ENCODE measurements at places on chromosomes 6 and 20.
A peak's percentile ranks its signal among the peaks of the same experiment; 100 is the strongest.

- H3K4me3 ChIP-seq, result no peak overlapping the region
- H3K27ac ChIP-seq, result no peak overlapping the region
- no peaks in the 10 kb centered on the region for H3K36me3 ChIP-seq
- H3K4me1 ChIP-seq, result no peaks in the 10 kb centered on the region
Observed at GRCh38 chr6:145295746-145296145, 439.6 kb downstream of the EPM2A start.

DNA sequence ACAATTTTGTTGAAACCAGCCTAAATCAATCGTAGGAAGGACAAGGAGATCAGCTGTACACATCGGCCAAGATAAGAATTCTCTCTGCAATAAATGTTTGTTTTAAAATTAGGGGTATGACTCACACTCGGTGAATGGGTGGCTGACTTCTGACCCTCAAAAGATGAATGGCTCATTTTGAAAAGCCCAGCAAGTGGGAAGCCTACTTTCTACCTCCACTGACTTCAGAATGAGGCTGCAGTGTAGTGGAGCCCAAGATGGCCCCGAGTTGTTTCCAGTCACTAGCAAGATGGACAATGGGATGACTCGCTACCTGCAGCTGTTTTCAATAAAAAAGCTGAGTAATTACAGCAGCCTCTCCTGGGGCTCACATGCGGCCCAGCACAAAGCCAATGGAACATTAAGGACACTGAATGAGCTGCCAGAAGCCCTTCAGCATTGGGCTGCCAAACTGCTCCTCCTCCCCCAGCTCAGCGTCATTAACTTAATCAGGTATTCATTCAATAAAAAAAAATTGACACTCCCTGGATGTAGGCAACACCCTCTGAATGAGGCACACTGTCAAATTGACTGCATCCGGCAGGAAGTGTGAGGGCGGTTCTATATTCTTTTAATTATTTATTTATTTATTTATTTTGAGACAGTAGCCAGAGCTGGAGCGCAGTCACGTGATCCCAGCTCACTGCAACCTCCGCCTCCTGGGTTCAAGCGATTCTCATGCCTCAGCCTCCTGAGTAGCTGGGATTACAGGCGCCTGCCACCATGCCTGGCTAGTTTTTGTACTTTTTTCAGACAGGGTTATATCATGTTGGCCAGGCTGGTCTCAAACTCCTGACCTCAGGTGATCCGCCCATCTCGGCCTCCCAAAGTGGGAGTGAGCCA, 107.3 kb downstream of the GMPR start:
- H3K4me3 ChIP-seq, result no peak overlapping the region
- peaks cover 7% of the 10 kb centered on the region for H3K4me1 ChIP-seq
- no peaks in the 10 kb centered on the region for H3K27me3 ChIP-seq
- peaks cover 34% of the 10 kb centered on the region for H3K36me3 ChIP-seq

DNA sequence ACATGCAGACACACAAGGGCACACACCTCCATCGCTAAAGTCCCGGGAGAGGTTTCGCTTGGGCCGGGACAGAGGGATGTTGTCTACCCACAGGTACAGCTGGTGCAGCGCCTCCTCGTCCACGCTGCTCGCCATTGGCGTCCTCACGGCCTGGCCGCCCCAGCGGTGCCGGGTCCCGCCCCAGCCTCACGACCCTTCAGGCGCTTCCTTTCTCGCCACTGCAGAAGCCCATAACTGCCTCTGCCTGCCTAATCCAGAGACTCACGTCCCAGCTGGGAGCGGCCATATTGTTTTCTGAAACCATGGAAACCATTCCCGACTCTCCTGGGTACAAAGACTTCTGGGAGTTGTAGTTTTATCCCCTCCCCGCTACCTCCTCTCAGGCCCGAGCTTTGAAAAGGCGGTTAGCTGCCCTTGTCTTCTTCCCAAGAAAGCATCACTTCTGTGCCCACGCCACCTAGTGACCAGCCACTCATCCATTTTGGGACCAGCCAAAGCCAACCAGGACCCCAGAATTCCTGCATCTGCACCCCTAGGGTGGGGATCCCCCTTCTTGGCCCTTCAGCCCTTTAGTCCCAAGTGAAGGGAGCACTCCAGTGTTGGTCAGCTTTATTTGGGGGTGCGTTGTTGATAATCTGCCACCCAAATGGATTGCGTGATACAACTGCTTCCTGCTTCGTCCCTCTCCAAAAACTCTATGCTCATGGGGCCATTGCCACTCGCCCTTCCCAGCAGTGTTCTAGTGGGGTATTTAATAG, at the start of gene SPEF1:
Gene SPEF1, minus strand, starts transcription at position 296 of the 758 bp plus-strand sequence. Its CDS starts 161 bp downstream, at position 135.
- H3K27ac ChIP-seq, result peak within 1 kb of the TSS; percentile 53
- peaks cover 10% of the 10 kb centered on the region for H3K36me3 ChIP-seq
- peaks cover 12% of the 10 kb centered on the region for H3K27me3 ChIP-seq
- H3K4me1 ChIP-seq, result peaks cover 64% of the 10 kb centered on the region
- ATAC-seq, result peak; percentile 68
- H3K4me3 ChIP-seq, result peak within 1 kb of the TSS; percentile 68

- peaks cover 44% of the 10 kb centered on the region for H3K27me3 ChIP-seq
- ATAC-seq, result no peak
- no peak overlapping the region for H3K4me3 ChIP-seq
Observed at GRCh38 chr20:44728801-44729443, 13.8 kb downstream of the CCN5 start.

DNA sequence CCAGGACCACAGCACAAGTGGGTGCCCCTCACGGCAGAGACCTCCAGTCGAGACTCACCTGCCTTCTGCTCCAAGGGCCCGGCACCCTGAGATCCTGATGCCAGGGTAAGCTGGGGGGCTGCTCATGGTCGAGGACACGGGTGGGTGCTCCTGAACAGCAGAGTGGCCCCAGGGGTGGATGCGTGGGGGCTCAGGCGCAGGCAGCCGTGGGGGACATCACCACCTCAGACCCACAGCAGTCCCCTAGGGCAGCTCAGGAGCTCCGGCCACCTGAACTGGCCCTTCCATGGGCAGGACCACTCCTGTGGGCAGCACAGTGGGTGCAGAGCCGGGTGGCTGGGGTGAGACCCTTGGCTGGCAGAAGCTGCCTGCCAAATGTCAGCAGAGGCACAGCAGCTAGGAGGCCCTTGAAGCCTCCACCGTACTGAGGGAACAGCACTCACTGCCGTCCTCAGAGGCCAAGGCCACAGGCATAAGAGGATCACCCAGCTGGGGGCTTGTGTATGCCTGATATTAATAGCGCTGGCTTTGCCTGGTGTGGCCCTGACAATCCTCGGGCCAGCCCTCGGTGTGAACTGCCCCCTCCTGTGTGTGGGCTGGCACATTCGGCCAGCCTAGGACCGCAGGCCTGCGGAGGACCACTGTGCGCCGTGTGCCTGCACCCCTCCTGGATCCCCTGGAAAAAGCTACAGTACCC, 5.4 kb downstream of the UCKL1 start:
- no peaks in the 10 kb centered on the region for H3K36me3 ChIP-seq
- H3K4me1 ChIP-seq, result peaks cover 87% of the 10 kb centered on the region
- H3K4me3 ChIP-seq, result no peak overlapping the region
- no peaks in the 10 kb centered on the region for H3K27me3 ChIP-seq

GRCh38 chr6:47238456-47238995, 71.2 kb downstream of the TNFRSF21 start:
- H3K27ac ChIP-seq, result no peak overlapping the region
- no peaks in the 10 kb centered on the region for H3K27me3 ChIP-seq
- H3K4me3 ChIP-seq, result no peak overlapping the region
- H3K4me1 ChIP-seq, result peaks cover 11% of the 10 kb centered on the region
- H3K36me3 ChIP-seq, result no peaks in the 10 kb centered on the region

- H3K36me3 ChIP-seq, result peaks cover 57% of the 10 kb centered on the region
- no peak overlapping the region for H3K27ac ChIP-seq
- ATAC-seq, result no peak
- peaks cover 33% of the 10 kb centered on the region for H3K4me1 ChIP-seq
- H3K4me3 ChIP-seq, result no peak overlapping the region
Observed at GRCh38 chr20:50586531-50587232, 76.5 kb downstream of the PTPN1 start.

DNA sequence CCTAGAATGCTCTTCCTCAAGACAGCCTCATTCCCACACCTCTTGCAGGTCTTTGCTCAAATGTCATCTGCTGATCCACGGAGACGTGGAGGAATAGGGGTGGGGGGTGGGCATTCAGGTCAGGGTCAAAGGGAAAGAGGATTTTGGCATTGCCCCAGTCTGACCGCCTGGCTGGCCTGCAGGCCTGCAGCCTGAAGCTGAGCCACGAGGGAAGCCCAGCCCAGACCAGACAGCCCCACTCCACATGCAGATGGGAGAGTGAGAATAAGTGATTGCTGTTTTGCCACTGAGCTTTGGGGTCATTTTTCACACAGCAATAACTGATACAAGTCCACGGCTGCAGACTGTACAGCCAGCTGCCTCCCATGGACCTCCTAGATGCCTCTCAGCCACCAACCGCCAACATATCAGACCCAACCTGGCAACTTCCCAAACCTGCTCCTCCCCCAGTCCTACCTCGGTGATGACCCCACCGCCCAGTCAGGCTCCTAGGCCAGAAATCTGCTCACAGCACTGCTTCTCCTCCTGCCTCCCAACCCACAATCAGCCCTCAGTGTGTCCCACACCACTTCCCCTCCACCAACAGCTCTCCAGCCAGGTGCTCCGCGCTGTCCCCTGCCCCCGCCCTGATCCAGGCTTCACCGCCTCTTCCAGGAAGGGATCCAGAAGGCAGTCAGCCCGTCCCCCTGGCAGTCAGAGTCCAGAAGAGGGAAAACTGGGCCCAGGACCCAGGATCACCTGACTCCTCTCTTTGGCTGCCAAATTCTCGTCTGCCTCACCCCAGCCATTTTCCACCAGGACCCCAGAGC, 14.0 kb downstream of the KIAA1755 start:
- H3K4me1 ChIP-seq, result no peaks in the 10 kb centered on the region
- no peak for ATAC-seq
- H3K4me3 ChIP-seq, result no peak overlapping the region
- no peaks in the 10 kb centered on the region for H3K36me3 ChIP-seq
- peaks cover 22% of the 10 kb centered on the region for H3K27me3 ChIP-seq

DNA sequence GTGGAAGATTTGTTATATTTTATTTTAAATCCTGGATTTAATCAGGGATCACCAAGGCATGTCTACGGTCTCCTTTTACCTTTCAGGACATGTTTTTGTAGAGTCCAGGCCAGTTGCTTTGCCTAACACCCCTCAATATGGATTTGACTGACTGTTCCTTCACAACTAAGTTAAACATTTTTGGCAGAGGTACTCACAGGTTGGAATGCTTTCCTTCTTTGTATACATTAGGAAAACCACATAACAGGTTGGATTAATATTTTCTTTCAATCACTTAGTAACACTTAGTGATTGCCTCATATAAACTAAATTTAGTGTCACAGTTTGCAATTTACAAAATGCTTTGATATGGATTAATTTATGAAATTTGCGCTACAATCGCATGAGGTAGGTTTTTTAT, 64.5 kb downstream of the IPCEF1 start:
- no peak for ATAC-seq
- peaks cover 11% of the 10 kb centered on the region for H3K4me1 ChIP-seq
- H3K27ac ChIP-seq, result no peak overlapping the region
- H3K36me3 ChIP-seq, result no peaks in the 10 kb centered on the region
- no peaks in the 10 kb centered on the region for H3K27me3 ChIP-seq
- no peak overlapping the region for H3K4me3 ChIP-seq

DNA sequence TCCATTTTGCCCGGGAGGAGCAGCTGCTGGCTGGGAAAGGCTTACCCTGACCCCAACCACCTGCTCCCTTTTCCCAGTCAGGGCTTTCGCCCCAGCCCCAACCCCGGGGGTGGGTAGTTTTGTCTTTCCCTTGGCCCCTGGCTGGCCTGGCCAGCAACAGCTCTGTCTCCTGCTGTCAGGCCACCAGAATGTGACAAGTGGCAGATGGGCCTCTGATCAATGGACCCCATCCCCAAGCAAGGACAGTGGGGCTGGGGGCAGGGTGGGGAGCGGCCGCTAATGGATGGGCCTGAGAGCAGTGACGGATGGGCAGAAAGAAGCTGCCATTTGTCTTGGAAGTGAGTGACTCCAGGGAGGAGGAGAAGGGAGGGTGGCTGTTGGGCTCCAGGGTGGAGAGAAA, 121.6 kb downstream of the DHX35 start:
- no peak for ATAC-seq
- no peaks in the 10 kb centered on the region for H3K36me3 ChIP-seq
- H3K27ac ChIP-seq, result no peak overlapping the region
- no peak overlapping the region for H3K4me3 ChIP-seq

GRCh38 chr20:35344354-35344837, 52.2 kb upstream of the FAM83C start:
- H3K27ac ChIP-seq, result no peak overlapping the region
- ATAC-seq, result no peak

GRCh38 chr6:111580826-111581505, 24.7 kb downstream of the TRAF3IP2 start:
- no peak for ATAC-seq
- H3K27me3 ChIP-seq, result no peaks in the 10 kb centered on the region
- no peak overlapping the region for H3K27ac ChIP-seq
- peaks cover 42% of the 10 kb centered on the region for H3K36me3 ChIP-seq
- H3K4me3 ChIP-seq, result no peak overlapping the region
- H3K4me1 ChIP-seq, result peaks cover 14% of the 10 kb centered on the region

DNA sequence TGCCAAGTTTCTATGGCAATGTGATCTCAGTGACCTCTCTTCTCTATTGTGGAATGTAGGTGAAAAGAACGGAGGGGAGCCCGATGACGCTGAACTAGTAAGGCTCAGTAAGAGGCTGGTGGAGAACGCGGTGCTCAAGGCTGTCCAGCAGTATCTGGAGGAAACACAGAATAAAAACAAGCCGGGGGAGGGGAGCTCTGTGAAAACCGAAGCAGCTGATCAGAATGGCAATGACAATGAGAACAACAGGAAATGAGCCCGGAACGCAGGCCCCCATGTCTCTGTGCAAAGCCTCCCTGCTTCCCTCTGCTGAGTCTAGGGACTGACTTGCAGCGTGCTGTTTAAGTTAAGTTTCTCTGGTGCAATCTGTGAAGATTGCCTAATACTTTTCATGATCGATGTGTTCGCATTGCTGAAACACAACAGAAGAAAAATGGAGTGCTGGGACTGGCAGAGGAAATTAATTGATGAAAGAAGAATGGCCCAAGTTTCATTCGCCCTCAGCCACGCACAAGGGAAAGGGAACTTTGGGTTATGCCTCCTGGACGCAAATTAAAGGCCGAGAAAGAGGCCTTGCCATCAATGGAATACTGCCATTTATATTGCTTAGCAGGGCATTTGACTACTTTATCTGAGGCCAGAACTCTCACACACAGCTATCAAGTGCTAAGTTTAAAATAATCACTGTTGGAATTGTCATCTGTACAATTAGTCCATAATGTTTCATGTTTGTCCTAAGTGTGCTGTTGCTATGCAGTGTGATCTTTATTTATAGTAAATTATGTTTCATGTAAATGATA, 146.4 kb downstream of the AKAP7 start:
- H3K27me3 ChIP-seq, result no peaks in the 10 kb centered on the region
- peaks cover 8% of the 10 kb centered on the region for H3K36me3 ChIP-seq
- peak; percentile 72 for ATAC-seq
- peak overlapping the region; percentile 46 for H3K4me3 ChIP-seq
- H3K27ac ChIP-seq, result peak overlapping the region; percentile 77
- H3K4me1 ChIP-seq, result peaks cover 10% of the 10 kb centered on the region

Measured in stimulated activated memory B cell treated with anti-CD40 and anti-IgM and Interleukin-4, amounts not matched to agents 10 μg/mL and 1 μg/mL and 100 μg/mL, for 72 hours (primary cell).